ENCODE measurements at places on chromosomes 2 and 18.

DNA sequence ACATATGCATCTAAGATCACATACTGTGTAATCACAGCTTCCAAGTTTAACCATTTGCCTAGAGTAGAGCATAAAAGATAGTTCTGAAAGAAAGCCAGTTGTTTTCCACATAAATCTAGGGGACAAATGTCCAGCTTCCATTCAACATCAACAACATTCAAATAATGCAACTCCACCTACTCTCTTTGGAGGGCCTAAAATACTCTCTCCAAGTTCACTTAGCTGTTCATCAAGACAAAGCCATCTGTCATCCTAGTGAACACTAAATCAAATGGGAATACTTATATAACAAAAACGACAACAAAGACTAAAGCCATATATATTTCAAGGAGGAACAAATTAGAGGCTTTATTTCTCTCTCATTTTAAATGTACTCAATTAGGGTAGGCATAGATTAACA lies 221.5 kb upstream of the CDH2 start:
- DNase-seq = no peak

DNA sequence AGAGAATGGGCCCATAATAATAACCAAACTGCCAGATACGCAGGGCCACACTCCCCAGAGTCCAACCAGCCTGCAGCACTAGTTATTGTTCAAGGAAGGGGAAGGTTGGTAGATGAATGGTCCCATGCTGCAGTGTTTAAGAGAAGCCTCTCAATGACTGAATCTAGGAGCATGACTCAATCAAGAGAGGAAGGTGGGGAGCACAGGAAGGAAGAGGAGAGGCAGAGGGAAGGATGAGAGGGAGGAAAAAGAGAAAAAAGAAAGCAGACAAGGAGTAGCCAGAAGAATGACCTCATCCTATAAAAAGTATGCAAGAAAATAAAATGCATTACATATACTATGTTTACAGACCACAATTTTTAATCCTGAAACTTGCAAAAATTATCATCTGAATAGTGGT lies 174.5 kb downstream of the TCF4 start:
- no peak for DNase-seq

GRCh38 chr2:234796045-234796591 lies 155.7 kb upstream of the SH3BP4 start:
- DNase-seq = no peak

DNA sequence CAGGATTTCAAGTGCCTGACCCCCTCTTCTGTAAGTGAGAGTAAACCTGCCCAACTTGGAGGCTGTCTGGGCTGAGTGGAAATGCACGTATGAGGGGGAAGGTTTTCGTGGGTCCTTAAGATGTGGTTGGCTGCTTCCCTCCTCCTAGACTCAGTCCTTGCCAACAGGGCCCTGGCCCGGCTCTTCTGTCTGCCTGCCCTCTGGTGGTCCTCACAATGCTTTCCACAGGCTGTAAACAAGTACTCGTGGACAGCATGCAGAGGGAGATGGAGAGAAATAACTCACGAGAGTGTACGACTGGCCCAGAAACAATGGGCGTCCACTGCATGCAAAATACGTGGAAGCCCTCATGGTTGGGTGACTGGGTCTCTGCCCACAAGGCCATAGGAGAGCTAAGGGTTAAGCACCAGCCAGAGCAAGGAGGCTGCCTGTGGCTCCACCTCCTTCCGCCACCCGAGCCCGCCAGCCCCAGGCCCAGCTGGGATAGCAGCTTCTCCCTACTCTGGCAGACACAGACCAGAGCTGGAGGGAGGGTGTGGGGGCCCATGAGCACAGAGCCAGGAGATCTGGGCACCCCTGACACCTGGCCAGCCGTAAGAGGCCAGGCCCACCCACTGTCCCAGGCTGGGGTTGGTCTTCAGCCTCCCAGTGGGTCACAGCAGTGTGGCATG lies 17.0 kb upstream of the ARHGEF4 start:
- no peak for DNase-seq

DNA sequence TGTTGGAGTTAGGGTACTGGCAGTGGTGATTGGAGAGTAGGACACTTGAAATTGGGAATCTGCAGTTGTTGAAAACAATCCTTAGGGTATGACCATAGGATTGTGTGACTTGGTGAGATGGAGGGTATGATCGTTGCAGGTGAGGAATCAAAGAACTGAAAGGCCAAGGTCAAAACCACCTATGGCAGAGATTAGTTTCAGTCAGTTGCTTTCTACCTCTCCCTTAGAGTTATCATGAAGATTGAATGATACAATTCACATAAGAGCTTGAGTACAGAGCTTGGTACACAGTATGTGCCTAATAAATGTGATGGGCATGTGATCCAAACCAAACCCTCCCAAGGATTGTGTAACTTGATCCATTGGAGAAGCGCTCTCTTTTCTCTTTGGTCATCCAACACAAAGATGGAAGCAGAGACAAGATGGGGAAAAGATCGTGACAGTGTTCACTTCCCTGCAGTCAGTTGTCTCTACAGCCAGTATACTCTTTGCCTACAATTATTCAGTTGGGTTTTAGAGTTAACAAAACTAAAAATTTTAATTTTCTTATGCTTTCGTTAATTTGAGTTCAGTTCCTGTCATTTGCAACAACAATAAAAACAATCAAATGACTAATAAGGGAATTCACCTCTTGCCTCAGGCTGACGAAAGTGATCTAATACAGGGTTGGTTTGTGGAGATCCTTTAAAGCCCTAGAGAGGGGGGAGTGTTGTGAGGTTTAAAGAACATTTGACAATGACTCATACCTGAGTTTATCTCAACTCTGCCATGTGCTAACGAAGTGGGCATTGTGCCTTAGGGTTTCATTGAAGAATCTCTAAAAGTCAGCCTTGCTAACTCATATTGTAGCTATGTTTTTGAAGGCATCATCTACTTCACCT lies 14.8 kb upstream of the SMAD2 start:
- no peak for DNase-seq

DNA sequence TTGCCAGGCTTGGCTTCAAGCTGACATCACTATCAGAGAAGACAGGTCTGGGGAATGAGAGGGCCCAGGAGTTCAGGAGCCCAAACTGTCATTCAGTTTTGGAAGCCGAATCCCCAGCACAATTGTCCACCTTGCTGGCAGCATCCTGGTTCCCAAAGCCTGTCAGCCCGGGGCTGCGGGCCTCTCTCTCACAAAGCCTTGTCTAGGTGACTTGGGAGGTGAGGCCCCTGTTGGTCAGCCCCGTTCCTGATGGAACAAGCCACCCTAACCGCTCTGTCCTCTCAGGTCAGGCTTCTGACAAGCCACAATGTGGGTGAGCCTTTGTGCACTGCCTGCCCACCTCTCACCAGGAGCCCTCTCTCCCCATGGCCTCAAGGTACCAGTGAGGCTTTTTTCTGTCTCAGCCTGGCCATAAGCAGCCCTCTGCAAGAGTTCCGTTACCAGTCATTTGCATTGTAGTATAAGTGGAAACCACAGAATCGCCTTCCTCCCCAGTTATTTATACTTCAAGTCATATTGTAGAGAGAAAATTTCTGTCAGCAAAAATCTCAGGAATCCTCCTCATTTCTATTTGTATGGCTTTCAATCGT lies 100.6 kb downstream of the MSH2 start:
- no peak for DNase-seq

GRCh38 chr2:239178484-239178883 lies 222.3 kb downstream of the HDAC4 start:
- DNase-seq = no peak

DNA sequence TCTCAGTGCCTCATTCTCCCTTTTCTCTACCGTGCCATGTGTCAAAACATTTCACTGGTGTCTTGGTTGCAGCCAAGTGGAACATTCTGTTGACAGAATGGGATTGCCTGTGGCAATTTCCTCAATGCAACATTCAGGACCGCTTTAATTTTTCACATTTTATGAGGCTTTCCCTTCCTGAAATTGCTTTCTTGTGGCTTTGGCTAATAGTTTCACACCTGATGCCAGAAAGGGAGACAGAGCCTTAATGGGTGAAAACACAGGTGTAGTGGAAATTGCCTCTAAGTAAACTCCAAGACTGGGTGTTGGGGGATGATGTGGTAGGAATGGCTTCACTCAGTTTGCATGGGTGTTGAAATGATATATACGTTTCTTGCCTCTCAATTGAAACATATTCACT lies 278.3 kb downstream of the TSN start:
- no peak for DNase-seq

DNA sequence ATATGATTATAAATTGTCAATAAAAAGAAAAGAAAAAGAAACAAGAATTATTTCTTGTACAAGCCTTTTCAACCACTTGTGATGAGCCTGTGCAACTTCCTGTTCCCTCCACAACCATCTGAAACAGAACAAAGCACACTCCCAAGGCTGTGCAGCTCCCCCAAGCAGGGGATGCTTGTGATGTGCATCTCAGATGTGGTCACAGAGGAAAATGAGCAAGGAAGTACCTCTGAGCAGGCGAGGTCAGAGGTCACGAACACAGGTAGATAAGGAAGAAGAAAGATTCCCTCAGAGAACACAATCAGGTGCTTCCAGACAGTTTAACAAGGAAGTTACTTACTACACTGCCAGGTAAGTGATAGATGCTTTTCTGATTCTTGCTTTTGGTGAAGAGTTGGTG lies 274.8 kb upstream of the SLC39A10 start:
- DNase-seq = peak; percentile 9

DNA sequence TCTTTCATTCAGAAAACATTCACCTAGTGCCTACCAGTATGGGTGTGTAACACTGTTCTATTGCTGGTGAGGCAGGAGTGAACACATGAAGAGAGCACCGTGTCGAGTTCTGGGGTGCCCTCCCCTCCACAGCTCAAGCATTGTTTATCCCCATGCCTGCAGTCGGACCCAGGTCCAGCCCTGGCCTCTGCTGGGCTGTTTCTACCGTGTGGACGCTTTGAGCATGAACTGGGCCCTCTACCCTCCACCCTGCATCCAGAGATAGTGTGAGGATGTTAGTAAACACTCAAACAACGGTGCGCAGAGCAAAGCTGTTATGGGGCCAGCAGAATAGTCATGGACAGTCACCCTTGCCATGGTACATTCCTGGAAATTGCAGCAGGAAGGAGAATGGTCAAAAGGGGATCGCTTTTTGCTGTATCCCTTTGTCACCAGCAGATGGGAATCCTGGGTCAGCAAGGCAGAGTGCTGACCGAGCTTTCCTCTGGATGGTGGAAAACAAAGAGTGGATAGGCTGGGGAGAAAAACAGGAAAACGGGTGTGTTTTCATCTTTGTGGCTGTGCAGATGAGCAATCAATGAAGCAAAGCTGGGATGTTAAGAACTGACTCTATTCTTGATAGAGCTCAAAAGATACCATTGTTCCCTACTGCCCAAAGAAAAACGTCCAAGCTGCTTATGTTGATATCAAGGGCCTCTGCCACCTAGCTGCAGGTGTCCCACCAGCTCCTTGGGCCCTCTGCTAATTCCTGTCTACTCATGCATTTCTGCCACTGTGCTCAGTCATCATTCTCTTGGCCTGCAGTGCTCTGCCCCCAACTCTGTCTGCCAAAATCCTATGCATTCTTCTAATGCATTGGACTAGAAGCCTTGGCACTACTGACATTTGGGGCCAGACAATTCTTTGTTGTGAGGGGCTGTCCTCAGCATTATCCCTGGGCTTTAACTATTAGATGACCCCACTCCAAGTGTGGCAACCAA lies 38.7 kb downstream of the REEP1 start:
- no peak for DNase-seq

DNA sequence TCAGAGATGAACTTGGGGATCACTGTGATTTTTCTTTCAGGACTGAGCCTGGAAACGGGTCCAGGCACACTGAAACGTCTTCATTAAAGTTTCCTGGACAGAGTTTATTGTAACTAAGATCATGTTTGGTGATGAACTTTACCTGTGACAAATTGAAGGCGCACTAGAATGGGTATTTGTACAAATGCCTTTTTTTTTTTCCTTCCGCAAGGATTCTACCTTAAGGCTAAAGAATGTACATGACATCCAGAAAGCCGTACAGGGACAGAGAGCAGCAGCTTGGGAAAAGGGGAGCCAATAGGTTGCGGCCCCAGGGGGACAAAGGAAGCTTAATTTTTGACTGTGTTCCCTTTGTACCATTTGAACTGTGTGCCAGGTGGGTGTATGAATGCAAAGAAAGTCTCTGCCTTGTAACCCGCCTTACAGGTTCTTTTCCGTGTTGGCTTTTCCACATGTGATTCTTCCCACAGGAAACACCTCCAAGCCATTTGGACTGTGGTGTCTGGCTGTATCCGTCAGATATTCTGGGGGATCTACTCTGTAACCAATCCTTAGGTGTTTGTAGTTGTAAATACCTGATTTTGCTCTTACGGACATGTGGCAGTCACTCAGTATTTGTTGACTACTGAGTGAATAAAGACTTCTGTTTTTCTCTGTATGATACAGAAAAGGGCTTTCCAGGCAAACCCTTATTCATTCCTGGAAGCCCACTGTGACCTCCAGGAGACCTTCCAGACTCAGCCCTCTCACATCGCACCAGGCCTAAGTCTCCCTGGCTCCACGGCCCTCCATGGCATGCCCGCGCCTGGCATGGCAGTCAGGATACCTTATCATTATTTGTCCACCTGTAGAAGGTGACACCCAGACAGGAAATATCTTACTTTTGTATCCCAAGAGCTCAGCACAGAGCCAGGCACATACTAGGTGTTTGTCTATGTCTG lies 1.1 kb downstream of the LRRFIP1 start:
- DNase-seq = no peak

GRCh38 chr18:49933530-49934128 lies 120.3 kb upstream of the ACAA2 start:
- DNase-seq = no peak

DNA sequence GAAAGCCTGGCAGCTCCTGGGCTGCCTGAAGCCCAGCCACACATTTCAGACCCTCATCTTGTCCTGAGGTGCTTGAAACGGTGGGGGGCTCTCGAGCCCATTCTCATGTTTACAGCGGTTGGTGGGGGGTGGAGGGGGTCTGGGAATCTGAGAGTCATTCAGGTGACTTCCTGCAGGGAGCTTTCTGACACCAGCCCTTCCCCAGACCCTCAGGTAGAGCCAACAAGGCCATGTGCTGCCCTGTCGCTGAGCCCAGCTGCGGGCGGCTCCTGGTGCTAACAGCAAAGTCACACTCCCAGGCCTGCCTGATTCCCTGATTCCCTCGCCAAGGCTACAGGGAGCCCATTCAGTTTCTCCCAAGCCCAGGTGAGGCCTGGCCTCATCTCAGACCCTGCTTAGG lies 324.9 kb upstream of the MEX3C start:
- DNase-seq = no peak

GRCh38 chr2:42368817-42369531 lies 8.0 kb upstream of the COX7A2L start:
- no peak for DNase-seq

GRCh38 chr2:237603718-237604362 lies 13.3 kb upstream of the RAB17 start:
- DNase-seq = peak; percentile 54

Data from activated CD4-positive, alpha-beta T cell treated with anti-CD3 and anti-CD28 coated beads, Interleukin-2, amount 50 U/mL, for 1 hour (primary cell).